ENCODE measurements at places on chromosomes 4 and X.

DNA sequence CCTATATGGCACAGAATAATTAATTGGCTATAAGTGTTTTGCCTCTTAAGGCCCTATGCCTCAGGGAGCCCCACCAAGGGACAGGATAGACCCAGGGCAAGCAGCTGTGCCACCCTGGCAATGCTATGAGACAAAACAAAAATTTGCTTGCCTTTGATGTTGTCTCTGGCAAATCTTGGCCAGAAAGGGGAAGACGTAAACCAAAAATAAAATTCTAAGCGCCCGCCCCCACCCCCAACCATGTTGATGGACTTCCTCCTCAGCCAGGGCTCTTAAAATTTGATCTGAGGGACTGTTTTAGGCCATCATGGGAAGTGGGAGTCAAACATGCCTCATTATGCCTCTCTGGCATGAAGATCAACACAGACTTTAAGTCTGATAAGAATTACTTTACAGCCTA is 130.5 kb upstream of the APOOL start:
- DNase-seq = no peak

GRCh38 chrX:134636851-134637250 is 21.4 kb downstream of the PLAC1 start:
- no peak for DNase-seq

GRCh38 chrX:50941638-50942037 is 31.1 kb downstream of the BMP15 start:
- no peak for DNase-seq

DNA sequence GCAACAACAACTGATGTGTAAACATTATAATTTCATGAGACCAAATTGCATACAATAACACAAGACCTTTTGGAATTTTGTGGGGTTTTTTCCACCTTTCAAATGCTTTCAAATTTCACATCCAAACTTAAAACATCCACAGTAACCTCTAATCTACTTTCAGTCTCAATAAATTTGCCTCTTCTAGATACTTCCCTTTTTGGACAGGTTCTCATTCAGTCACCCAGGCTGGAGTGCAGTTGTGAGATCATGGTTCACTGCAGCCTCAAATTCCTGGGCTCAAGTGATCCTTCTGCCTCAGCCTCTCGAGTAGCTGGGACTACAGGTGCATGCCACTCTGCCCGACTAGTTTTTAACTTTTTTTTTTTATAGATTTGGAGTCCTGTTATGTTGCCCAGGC is 556.6 kb downstream of the NLGN4X start:
- DNase-seq = no peak

- DNase-seq = no peak
Observed at GRCh38 chrX:150564838-150565237, 3.6 kb upstream of the MTM1 start.

GRCh38 chrX:68912113-68912512 is 83.3 kb downstream of the EFNB1 start:
- DNase-seq = no peak

- no peak for DNase-seq
Observed at GRCh38 chr4:8652181-8653078, 59.9 kb downstream of the CPZ start.

- no peak for DNase-seq
Observed at GRCh38 chr4:8920289-8920965, 48.8 kb upstream of the HMX1 start.

GRCh38 chrX:17592117-17592516 is 145.2 kb upstream of the SCML1 start:
- no peak for DNase-seq

- DNase-seq = no peak
Observed at GRCh38 chrX:139909712-139910111, 23.1 kb downstream of the ATP11C start.

DNA sequence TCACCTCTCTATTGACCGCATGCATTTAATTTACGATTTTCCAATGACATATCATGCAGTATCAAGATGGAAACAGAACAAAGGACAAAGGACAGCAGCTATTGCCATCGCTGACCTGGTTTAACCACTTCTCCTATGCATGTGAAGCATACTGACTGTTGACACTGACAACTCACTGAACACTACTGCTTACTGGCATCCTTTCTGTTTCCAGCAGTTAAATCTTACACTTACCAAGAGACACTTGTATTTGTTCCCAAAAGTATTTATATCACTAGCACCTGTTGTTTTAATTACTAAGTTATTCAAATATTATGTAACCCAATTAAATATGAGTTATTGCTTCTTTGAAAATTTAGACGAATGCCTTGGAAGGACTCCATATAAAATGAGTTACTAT is 176.7 kb downstream of the PDGFC start:
- DNase-seq = no peak

DNA sequence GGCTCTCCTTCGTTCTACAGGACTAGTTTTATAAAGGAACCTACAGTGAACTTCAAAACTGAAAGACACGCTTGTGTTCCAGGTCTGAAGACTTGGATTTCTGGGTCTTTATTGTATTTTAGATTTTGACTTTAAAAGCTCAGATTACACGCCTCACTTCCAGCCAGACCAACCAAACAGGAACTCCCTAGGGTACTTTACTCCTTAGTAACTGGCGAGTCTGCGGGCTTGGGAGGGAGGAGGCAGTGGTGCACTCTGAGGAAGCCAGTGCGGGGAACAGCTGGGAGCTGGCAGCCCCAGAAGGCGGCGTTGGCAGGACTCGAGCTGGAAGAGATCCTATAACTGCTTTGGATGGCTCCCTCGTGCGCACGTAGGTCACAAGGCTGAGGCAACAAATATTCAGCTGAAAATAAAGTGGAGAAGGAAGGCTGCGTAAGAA is 391 bp upstream of the PHKA1 start:
- peak; percentile 20 for DNase-seq

GRCh38 chr4:40200875-40201801 is 4.3 kb downstream of the RHOH start:
- DNase-seq = peak; percentile 24

DNA sequence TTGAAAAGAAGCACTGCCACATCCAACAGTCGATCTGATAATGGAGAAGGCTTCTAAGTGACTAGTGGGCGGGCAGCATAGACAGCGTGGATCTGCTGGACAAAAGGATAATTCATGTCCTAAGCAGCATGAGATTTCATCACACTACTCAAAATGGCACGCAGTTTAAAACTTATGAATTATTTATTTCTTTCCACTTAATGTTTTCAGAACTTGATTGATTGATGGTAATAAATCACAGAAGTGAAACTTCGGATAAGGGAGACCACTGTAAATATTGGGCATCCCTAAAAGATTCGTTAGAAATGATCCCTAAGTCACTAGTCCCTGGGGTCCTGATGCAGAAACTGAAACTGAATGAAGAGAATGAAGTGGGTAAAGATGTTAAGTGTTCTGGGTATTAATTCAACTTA is 93.0 kb upstream of the ANK2 start:
- no peak for DNase-seq

- DNase-seq = peak; percentile 2
Observed at GRCh38 chr4:169621731-169622492, 1.5 kb downstream of the CLCN3 start.

GRCh38 chrX:13298836-13299235 is 21.0 kb downstream of the ATXN3L start:
- no peak for DNase-seq

DNA sequence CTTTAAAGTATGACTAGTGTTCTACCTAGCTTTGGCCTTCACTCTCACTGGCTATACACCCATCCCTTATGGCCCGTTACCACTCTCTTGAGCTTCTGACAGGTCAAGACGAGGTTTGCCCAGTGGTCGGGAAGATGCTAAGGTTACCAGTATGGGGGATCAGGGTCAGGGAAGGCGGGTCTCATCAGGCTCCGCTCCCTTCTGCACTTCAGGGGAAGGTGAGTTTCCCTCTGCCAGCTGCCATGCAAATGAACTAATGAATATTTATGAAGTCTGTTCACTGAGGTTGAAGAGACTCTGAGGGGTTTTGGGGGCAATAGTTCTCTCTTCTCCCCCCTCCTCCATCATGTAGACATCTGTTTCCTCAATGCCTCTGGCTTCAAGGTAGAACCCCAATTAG is 6.6 kb downstream of the EFNB1 start:
- no peak for DNase-seq

GRCh38 chr4:560731-561291 is 15.3 kb downstream of the TMEM271 start:
- no peak for DNase-seq

DNA sequence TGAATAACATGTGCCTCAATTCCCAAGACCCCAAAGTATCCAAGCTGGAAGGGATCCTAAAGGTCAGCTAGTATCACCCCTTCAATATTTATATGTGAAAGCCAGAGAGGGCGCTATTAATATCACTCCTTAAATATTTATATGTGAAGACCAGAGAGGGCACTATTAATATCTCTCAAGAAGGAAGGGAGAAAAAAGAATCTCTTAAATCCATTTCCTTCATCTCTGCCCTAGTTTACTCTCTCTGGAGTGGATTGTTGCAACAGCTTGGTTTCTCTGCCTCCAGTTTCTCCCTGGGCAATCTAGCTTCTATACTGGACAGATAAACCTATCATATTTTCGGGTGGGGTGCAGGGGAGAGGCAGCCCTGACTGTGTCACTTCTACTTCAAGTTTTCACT is 31.6 kb upstream of the MSN start:
- DNase-seq = no peak

DNA sequence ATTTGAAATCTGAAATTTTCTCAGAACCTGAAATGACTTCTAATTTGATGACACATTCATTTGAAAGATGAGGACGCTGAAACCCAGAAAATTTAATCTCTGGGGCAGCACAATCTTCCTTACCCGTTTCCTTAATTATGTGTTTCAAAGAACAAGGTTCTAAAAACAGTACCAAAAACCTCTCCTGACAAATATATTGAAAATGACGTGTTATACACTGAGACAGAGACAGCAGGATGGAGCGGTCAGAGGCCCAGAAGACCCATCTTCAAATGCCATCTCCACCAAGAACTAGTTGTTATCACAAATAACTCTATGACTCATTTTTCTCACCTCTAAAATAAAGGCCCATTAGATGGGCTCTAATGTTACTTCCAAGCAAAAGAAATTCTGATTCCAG is 177.3 kb downstream of the NSUN7 start:
- no peak for DNase-seq

DNA sequence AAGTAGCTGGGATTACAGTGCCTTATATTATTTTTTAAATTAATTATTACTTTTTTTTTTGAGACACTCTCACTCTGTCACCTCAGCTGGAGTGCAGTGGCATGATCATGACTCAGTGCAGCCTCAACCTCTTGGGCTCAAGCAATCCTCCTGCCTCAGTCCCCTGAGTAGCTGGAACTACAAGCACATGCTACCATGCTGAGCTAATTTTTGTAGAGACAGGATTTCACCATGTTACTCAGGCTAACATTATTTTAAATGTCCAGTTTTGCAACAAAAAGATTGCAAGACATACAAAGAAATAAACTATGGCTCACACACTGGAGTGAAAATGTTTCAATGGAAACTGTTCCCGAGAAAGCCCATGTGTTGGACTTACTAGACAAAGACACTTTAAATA is 59.2 kb downstream of the MND1 start:
- DNase-seq = no peak

DNA sequence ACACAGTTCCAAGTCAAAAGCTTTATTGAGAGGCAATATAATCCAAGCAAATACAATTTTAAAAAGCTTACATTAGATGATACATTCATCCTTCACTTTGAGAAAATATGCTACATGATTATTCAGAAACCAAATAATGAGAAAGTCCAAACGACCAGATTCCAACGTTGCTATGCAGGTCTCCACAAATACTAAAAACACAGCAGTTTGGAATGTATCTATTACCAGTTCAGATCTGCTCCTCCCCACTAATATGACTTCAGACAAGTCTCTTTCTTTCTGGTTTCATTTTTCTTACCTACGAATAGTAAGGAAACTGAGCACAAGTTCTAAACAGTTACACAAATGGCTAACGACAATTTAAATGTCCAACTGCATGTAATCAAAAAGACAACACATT is 9.5 kb downstream of the NAF1 start:
- no peak for DNase-seq

DNA sequence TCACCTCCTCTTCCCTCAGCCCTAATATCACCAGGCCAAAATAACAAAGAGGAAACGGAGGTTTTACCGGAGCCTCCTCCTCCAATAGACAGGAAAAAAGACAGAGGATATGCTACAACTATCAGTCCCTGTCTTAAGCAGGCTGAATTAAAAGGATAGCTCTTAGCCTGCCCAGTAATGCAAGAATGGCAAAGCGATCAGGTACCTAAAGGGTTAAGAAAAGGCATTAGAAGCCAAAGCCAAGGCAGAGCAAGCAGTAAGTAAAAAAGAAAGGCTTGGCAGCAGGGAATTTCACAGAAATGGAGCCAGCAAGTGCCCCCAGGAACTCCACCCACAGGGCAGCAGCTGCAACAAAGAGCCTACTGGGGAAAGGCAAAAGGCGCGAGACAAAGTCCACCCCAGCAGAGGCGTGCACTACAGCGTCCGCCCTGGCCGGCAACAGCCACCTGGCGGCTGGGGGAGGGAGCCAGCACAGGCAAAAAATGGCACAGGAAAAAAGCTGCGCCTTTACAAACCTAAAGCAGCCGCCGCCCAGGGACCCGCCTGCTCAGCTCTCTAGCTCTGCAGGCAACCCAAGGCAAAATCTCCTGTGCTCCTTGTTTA is 220.6 kb upstream of the ZC4H2 start:
- DNase-seq = peak; percentile 34

- no peak for DNase-seq
Observed at GRCh38 chr4:28317221-28317620, 1456.6 kb downstream of the STIM2 start.

- DNase-seq = no peak
Observed at GRCh38 chr4:99383833-99384392, 31.4 kb upstream of the ADH1C start.

DNA sequence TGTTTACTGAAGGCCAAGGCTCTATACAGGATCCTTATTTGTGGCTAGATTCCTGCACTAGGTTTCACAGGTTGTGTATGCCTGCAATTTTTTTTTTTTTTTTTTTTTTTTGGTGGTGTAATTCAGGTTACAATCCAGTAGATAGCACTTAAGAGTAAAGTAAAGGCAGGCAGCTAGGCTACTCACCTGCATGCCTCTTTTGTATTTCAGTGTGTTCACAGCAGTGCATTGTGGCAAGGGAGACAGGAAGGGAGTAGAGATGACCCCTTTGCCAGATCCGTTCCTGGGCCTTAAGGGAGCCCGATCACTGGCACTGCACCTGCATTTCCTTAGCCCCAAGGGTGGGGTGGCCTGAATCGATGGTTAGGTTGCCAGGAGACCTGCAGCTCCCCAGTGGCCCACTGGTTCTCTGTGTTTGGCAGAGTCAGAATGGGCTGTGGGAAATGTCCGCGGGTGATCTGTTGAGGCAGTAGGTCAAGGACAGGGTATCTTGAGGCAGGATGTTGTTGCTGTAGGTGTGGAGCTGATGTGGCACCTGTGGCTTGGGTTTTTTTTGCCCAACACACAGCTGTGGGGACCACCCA is 374.9 kb upstream of the AADAT start:
- no peak for DNase-seq

- no peak for DNase-seq
Observed at GRCh38 chr4:74093981-74094623, 4.9 kb downstream of the CXCL2 start.

DNA sequence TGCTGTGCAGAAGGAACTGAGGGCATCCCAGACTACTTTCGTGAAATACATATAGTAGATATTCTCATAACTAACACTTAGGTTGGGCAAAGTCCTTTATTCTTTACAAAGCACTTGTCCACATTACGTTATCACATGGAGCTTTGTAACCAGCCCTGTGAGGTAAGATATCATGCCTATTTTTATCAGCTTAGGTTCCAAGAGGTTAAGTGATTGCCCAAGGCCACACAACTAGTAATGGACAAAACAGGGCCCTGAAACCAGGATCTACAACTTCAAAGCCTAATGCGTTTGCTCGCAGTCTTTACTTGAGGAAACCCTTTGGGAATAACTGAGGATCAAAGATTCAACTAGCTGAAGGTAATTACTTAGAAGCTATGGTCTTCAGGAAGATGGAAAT is 261.5 kb downstream of the GPC3 start:
- DNase-seq = no peak

Measured in SHP77 treated with DMSO at 0.1 percent for 48 hours (cell line).